ENCODE measurements at places on chromosomes 5 and 9.

DNA sequence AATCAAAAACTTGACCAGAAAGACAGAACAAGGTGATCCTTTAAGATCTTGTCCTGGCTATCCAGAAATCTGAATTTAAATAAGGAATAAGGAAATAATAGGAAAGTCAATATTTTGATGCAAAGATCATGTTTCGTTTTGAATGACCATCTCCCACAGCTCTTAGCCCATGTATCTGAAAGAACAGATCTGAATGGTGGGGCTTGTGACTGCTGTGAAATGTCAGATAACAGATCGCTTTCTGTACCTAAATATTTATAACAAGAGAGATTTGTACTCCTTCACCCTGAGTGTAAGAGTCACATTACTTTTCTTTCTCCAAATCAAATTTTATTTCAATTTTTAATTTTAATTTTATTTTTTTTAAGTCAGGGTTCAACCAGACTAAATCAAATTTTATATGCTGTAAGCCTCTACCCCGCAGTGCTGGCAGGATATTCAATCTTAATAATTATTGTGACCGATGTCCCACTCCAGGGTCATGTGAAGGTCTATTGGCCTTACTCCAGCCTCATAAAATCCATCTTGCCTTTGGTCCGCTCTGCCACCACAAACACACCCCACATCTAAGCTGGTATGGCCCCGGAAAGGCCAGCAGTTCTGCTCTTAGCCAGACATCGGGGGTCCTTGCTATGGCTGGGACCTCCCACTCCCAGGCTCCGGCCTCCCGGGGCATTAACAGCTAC is 7.0 kb upstream of the SLC26A2 start:
- no peak overlapping the region for H3K4me3 ChIP-seq
- DNase-seq = no peak
- no peak overlapping the region for H3K27ac ChIP-seq
- H3K4me1 ChIP-seq = no peaks in the 10 kb centered on the region

DNA sequence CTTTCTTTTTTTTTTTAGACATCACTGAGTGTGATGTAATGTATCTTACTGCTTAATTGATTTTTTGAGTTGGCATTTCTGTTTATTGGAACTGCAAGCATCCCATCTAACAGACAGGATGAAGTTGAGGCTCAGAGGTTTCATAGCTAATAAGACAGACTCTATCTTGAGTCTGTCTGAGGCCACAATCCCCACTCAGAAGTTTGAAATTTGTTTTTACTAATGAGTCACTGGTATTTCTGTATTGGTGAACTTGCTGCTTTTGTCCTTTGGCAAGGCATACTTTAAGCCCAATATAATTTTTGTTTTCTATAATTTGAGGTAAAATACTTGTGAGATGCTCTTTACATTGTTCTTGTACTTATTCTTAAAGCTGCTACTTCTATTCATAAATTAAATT is 491.2 kb downstream of the PSAT1 start:
- no peaks in the 10 kb centered on the region for H3K27me3 ChIP-seq
- no peaks in the 10 kb centered on the region for H3K36me3 ChIP-seq
- no peak overlapping the region for H3K27ac ChIP-seq
- no peaks in the 10 kb centered on the region for H3K4me1 ChIP-seq
- H3K4me3 ChIP-seq = no peak overlapping the region

DNA sequence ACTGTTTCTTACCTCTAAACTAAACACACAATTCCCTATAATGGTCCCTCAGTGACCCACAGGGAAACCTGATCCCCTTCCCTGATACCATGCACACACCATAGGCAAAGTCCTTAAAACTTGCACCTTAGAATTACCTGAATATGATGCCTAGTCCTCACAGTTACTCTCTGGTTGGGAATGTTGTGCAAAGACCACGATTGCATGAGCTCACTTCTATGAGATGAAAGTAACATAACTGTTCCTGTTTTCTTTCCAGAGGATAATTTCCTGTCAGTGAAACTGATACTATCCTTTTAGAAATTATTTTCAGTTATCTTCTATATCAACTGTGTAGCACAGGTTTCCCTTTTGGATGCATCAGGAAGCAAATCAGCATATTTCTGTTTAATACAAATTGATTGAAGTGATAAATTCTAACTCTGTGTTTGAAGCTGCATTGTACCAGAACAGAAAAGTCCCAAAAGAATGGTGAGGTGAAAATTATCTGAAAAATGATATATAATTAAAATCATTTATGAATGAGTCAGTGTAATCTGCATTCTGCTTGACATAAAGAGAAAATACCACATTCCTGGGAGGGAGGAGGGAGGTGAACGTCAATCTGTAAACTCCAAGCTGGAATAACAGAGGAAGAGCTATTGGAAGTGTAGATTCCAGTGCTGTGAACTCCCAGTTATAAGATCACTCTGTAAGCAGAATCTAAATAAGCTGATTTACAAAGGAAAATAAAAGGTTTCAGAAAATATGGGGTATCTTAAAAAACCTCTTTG is 51.2 kb upstream of the TNFAIP8 start:
- H3K27ac ChIP-seq = no peak overlapping the region
- H3K4me3 ChIP-seq = no peak overlapping the region
- H3K27me3 ChIP-seq = no peaks in the 10 kb centered on the region

- peak overlapping the region; percentile 7 for H3K4me3 ChIP-seq
- H3K27ac ChIP-seq = no peak overlapping the region
- no peak for DNase-seq
- H3K27me3 ChIP-seq = peaks cover 93% of the 10 kb centered on the region
- H3K4me1 ChIP-seq = peaks cover 41% of the 10 kb centered on the region
These were observed 1.5 kb downstream of the GDNF start for GRCh38 chr5:37838152-37838932.

GRCh38 chr9:32970554-32970953 is 30.9 kb downstream of the APTX start:
- H3K4me1 ChIP-seq = no peaks in the 10 kb centered on the region
- H3K27ac ChIP-seq = no peak overlapping the region
- no peaks in the 10 kb centered on the region for H3K27me3 ChIP-seq
- no peak for DNase-seq

DNA sequence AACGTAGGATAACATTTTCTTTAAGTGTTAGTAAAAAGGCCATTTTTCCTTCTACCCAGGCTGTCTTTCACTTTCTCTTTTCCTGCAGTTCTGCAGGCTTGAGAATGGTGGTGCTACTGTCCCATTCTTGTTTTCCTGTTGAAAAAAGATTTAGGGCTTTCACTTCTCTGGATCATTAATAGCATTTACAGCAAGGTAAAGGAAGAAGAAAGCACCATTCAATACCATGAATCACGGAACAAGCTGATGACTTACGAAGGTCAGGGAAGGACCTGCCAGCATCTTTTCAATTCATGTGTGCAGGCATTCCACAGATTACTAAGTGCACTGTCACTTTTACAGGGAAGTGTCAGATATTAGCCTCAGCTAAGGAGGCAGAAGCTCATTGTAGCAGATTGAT is 292.8 kb downstream of the YTHDC2 start:
- no peaks in the 10 kb centered on the region for H3K27me3 ChIP-seq
- no peaks in the 10 kb centered on the region for H3K36me3 ChIP-seq
- H3K4me1 ChIP-seq = peaks cover 18% of the 10 kb centered on the region
- H3K4me3 ChIP-seq = no peak overlapping the region

DNA sequence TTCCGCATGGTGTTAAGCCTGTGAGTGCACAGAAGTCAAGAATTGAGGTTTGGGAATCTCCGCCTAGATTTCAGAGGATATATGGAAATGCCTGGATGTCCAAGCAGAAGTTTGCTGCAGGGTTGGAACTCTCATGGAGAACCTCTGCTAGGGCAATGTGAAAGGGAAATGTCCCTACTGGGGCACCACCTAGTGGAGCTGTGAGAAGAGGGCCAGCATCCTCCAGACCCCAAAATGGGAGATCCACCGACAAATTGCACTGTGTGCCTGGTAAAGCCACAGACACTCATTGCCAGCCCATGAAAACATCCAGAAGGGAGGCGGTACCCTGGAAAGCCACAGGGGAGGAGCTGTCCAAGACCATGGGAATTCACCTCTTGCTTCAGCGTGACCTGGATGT is 3.6 kb upstream of the SAXO1 start:
- no peak overlapping the region for H3K4me3 ChIP-seq
- no peaks in the 10 kb centered on the region for H3K36me3 ChIP-seq
- H3K27ac ChIP-seq = no peak overlapping the region
- no peak for DNase-seq
- H3K27me3 ChIP-seq = no peaks in the 10 kb centered on the region

GRCh38 chr5:94250985-94251384 is 367.4 kb downstream of the KIAA0825 start:
- no peaks in the 10 kb centered on the region for H3K36me3 ChIP-seq
- no peak for DNase-seq
- H3K27ac ChIP-seq = no peak overlapping the region
- H3K4me1 ChIP-seq = no peaks in the 10 kb centered on the region

- H3K27ac ChIP-seq = no peak overlapping the region
- H3K27me3 ChIP-seq = no peaks in the 10 kb centered on the region
- H3K36me3 ChIP-seq = no peaks in the 10 kb centered on the region
- no peaks in the 10 kb centered on the region for H3K4me1 ChIP-seq
These were observed 35.2 kb downstream of the RLN2 start for GRCh38 chr9:5269249-5269715.

GRCh38 chr9:78261403-78262001 is 25.6 kb downstream of the CEP78 start:
- no peak overlapping the region for H3K27ac ChIP-seq
- no peak for DNase-seq
- peaks cover 23% of the 10 kb centered on the region for H3K36me3 ChIP-seq
- no peaks in the 10 kb centered on the region for H3K27me3 ChIP-seq

DNA sequence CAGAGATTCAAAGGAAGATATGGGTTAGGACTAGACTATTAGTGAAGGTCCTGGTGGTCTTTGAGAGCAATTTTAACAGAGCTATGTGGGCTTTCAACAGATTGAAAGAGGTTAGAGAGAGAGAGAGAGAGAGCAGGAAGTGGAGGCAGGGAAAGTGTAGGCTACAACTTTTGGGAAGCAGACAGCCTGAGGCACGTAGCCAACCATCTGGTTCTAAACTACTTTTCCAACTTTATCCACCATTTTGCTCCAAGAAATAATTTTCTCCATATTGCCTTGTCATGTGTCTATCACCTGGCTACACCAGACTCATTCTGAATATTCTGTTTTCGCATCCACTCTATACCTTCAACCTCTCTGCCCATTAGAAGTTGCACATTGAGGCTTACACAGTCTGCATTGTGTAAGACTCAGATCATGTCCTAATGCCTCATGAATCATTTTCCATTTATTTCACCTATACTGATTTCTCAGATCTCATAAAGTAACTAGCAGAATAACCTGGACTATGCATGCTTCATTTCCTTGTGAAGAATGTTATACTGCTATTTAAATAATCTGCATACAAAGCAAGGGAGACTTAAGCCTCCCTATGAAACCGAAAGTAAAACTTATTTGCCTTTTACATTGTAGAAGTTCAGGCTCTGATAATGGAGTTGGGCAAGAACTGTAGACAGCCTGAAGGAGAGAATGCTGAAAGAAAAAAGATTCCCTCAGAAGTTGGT is 235.6 kb downstream of the ELAVL2 start:
- no peaks in the 10 kb centered on the region for H3K27me3 ChIP-seq
- peaks cover 9% of the 10 kb centered on the region for H3K4me1 ChIP-seq
- no peak for DNase-seq
- H3K27ac ChIP-seq = peak overlapping the region; percentile 7

GRCh38 chr5:140344683-140345423 is 1.6 kb downstream of the HBEGF start:
- DNase-seq = no peak
- H3K36me3 ChIP-seq = no peaks in the 10 kb centered on the region
- H3K4me3 ChIP-seq = peak overlapping the region; percentile 79

- H3K27me3 ChIP-seq = no peaks in the 10 kb centered on the region
- H3K4me1 ChIP-seq = peaks cover 8% of the 10 kb centered on the region
- no peak for DNase-seq
- H3K36me3 ChIP-seq = no peaks in the 10 kb centered on the region
These were observed 12.8 kb upstream of the C9orf152 start for GRCh38 chr9:110220809-110221208.

DNA sequence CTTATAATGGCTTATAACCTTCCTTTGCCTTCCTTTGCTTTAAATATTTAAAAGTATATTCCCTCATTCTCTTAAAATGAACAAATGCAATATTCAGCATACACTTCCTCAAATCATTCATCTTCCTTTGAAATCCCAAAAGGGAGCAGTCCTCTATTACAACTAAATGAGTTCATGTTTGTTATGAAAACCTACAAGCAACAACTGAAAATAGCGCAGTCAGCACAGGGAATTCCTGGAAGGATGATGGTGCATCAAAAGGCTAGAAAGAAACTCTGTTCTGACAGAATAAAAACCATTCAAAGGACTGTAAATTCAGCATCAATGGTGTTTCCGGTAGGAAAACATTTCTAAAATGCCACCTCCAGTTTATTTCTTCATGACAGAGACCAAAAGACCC is 3.3 kb downstream of the NR6A1 start:
- no peak overlapping the region for H3K4me3 ChIP-seq
- DNase-seq = no peak
- no peak overlapping the region for H3K27ac ChIP-seq
- H3K36me3 ChIP-seq = no peaks in the 10 kb centered on the region

GRCh38 chr5:135272311-135272805 is 126.7 kb downstream of the MACROH2A1 start:
- no peaks in the 10 kb centered on the region for H3K36me3 ChIP-seq
- no peak overlapping the region for H3K27ac ChIP-seq
- no peaks in the 10 kb centered on the region for H3K27me3 ChIP-seq
- no peak for DNase-seq
- H3K4me1 ChIP-seq = no peaks in the 10 kb centered on the region
- H3K4me3 ChIP-seq = no peak overlapping the region

DNA sequence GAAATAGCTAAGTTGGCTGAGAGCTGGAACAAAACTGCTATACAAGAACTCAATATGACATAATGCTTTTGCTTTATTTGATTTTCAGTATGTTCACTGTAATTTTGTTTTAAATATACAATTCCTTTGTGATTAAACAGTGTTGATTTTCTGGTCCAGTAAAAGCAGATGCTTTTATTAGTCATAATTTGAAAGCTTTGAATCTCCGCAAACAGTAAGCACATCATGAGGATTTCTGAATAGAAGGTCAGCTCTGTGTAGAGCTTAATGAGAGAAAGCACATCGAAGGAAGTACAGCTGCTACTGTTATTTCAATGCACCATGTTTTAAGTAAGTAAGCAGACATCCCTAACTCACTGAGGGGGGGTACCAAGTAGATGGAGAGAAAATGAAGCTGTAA is 701.3 kb upstream of the ACO1 start:
- no peaks in the 10 kb centered on the region for H3K27me3 ChIP-seq
- no peaks in the 10 kb centered on the region for H3K4me1 ChIP-seq
- no peak overlapping the region for H3K27ac ChIP-seq
- no peak for DNase-seq

- no peaks in the 10 kb centered on the region for H3K4me1 ChIP-seq
- no peak for DNase-seq
- no peak overlapping the region for H3K4me3 ChIP-seq
- no peaks in the 10 kb centered on the region for H3K27me3 ChIP-seq
- no peaks in the 10 kb centered on the region for H3K36me3 ChIP-seq
- peak overlapping the region; percentile 6 for H3K27ac ChIP-seq
These were observed 13.3 kb downstream of the SHC3 start for GRCh38 chr9:89165341-89165740.

All from lower lobe of right lung (tissue), 2 donors.